ENCODE measurements at places on chromosomes 16 and 17.
A peak's percentile ranks its signal among the peaks of the same experiment; 100 is the strongest.

GRCh38 chr17:34001246-34001645, 253.8 kb upstream of the CCL2 start:
- DNase-seq = no peak

DNA sequence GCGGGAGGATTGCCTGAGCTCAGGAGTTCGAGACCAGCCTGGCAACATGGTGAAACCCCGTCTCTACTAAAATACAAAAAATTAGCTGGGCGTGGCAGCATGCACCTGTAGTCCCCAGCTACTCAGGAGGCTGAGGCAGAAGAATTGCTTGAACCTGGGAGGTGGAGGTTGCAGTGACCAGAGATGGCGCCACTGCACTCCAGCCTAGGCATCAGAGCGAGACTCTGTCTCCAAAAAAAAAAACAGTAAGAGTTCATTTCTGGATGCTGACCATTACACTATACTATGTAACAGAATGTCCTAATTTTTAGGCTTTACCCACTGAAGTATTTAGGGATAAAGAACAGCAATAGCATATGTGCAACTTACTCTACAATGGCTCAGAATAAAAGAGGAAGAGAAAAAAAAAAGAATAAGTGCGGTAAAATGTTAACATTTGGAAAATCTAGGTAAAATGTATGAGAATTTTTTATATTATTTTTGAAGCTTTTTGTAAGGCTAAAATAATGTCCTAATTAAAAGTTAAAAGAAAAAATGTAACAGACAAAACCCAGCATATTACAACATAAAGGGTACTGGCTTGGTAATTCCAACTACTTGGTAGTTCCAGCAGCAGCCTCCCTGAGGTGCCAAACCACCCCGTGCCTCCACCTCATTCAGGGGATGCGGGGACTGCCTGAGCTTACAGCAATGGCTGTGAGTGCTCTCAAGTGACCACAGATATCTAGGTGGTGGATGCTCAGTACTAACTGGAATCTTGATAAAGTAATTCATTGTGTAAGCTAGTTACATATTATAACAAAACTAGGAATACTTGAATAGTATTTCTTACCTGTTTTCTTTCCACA, 10.9 kb downstream of the COPS3 start:
- DNase-seq = peak; percentile 8

DNA sequence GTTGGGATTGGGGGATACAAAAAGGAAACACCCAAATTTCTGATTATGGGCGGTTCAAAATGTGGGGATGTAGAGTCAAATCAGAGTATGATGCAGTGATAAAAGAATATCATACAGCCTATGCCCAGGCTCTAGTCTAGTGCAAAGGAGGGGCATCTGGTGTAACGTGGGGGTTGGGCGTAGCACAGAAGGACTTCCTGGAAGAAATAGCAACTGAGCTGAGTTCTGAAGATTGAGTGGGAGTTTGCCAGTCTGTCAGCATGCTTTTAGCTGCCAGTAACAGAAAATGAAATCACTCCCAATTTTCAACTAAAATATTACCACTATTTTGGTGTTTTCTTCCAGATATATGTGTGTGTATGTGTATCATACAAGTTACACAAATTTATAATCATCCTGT, 196.9 kb downstream of the SPECC1 start:
- DNase-seq = peak; percentile 14

- no peak for DNase-seq
Measured at GRCh38 chr17:6046431-6046830, 23.7 kb upstream of the WSCD1 start.

DNA sequence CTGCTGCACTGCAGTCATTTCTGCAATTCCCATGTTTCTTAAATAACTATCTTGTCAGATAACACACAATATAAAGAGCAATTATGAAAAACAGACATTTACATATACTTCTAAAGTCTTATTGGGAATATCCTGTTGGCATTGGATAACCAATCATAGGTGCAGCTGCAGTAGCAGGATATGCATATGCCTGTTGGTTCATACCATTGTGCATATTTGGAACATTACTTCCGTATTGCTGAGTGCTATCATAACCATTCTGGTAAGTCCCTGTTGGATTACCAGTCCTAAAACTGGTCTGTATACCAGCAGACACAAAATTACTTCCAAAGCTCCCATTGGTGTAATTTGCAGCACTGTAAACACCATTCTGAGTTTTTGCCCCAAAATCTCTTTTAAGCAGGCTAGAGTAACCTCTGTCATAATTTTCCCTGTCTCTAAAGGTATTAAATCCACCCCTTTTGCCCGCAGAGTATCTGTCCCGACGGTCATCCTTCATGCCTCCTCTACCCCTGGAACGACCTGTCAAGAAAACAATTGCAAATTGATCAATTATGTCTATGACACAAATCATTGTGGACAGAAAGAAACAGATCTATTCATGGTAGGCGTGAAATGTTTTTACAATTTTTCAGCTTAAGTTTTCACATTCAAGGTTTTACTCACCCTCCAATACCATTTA, 3.1 kb upstream of the POLG2 start:
- no peak for DNase-seq

DNA sequence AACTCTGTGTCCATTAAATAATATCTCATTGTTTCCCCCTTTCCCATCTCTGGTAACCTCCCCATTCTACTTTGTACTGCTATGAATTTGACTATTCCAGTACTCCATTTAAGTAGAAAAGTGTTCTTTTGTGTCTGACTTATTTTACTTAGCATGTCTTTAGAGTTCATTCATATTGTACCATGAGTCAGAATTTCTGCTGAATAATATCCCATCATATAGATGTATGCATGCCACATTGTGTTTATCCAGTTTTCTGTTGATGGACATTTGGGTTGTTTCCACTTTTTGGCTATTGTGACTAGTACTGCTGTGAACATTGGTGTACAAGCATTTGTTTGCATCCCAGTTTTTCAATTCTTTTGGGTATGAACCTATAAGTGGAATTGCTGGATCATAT, 6.0 kb downstream of the PPM1D start:
- DNase-seq = no peak

Measured in stimulated activated CD8-positive, alpha-beta memory T cell treated with anti-CD3 and anti-CD28 coated beads, Interleukin-15, amount 100 ng/mL, for 48 hours (primary cell).